ENCODE measurements at places on chromosomes 1 and 21.

GRCh38 chr1:12756768-12757413, 10.9 kb downstream of the CFAP107 start:
- DNase-seq: no peak

DNA sequence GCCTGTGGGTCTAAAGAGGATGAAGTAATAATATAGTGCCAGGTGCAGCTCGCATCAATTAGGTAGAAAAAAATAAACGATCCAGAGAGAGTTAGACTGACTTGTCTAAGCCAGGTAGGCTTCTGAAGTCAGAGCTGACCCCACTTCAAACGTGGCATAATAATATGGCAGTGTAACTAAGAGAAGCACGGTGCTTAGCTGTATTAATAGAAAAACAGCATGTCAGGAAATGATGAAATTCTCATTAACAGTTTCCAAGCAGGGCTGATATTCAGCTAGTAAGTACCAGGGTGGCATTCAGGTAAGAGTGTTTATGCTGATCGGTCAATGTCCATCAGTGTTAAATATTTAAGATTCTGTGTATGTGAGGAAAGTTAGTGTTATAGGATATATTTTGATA, 145.8 kb upstream of the SAMSN1 start:
- DNase-seq: no peak

DNA sequence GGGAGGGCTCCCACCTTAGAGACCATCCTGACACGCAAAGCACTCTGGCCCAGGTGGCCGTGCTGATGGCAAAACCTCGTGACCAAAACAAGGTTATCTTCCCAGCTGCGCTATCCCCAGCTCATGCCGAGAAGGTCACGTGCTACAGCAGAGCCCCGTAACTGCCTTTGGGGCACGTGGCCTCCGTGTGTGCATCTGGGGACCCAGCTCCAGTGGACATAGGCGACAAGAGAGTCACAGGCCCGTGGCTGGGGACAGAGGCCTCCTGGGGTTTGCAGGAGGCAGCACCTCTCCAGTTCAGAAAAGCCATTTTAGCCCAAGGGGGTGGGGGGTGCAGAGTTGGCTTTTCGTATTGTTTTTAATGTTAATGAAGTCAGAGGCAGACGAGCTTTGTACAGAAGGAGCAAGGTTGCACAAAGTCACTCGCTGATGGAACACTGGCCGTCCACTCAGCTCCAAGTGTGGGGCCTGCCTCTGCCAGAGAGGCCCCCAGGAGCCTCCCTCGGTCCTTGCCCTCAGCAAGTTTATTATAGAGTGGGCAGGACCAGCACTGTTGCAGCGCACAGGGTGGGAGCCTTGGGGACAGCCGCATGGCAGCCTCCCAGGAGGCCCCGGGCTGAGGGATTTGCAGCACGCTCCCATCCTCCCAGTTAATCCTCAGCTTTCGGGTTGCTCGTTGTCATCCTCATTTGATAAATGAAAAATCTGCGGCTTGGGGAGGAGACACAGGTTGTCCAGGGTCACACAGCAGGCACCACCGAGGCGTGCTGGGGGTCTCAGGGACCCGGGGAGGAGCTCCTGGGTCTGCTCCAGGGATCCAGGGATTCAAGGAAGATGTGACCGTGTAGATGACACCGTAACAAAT, 8.0 kb upstream of the PDE9A start:
- no peak for DNase-seq

DNA sequence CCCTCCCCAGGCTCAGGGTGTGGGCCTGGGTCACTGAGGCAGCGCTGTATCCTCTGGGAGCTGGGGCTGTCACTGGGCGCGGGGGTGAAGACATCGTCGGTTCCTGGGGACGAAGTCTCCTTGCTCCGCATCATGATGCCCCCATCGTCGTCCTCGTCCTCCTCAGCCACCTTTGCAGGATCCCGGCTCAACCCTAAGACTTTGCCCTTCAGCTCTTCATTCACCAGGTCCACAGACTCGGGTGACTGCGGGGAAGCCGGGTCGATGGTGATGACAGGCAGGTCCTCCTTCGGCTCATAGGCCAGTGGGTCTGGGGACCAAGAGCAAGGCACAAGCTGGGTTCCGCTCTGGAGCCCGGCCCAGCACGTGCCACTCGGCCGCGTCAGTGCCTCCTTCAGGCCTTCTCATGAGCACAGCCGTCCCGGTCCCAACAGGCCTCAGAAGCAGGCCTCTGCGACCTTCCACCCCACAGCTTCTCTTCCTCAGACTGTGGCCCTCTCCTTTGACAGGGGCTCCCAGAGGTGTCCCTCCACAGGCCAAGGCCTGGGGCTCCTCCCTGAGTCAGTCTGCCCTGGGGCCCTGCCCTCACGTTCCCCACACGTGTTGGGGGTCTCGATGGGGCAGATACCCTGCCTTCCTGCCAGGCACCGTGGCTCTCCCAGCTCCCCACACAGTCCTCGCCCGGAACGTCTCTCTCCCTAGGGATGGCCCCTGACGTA, 54.4 kb downstream of the SLC9A1 start:
- DNase-seq: no peak

DNA sequence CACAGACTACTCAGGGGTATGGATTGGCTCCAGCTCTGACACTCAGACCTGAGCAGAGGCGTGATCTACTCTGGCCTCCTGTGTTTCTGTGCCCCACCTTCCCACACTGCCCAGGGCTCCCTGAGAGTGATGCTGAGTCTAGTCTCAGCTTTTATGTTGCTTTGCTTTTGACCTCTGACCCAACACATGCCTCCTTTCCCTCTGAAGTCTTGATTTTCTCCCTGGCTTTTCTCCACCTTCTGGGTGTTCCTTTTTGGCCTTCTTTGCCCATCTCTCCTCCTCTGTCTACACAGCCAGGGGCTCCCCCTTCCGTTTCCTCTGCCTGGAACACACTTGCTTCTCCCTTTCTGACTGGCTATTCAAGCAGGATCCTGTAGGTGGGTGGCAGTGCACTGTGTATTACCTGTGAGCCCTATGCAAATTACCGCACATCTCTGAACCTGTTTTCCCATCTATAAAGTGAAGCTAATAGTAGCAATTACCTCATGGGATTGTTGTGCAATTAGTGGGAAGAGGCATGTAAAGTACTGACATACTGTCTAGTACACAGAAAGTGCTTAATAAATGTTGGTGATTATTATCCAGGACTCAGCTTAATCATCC, 13.7 kb upstream of the MEX3A start:
- DNase-seq: no peak

GRCh38 chr1:172252321-172252720, 168.2 kb upstream of the C1orf105 start:
- no peak for DNase-seq

- no peak for DNase-seq
Observed at GRCh38 chr1:162353702-162354101, 23.0 kb downstream of the SPATA46 start.

GRCh38 chr1:169144941-169145626, 38.6 kb downstream of the ATP1B1 start:
- DNase-seq: no peak

DNA sequence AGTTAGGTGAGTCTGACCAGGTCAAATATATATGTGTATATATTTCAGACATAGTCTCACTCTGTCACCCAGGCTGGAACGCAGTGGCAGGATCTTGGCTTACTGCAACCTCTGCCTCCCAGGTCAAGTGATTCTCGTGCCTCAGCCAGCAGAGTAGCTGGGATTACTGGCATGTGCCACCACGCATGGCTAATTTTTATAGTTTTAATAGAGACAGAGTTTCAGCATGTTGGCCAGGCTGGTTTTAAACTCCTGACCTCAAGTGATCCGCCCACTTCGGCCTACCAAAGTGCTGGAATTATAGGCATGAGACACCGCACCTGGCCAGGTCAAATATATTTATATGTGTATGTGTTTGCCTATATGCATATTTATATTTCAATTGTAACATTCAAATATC, 581.5 kb upstream of the B3GALT2 start:
- no peak for DNase-seq

GRCh38 chr1:154467434-154468102, 34.5 kb upstream of the TDRD10 start:
- no peak for DNase-seq

GRCh38 chr1:232435729-232436128, 194.2 kb downstream of the SIPA1L2 start:
- DNase-seq: no peak

- no peak for DNase-seq
Observed at GRCh38 chr1:181508486-181509165, 25.3 kb downstream of the CACNA1E start.

DNA sequence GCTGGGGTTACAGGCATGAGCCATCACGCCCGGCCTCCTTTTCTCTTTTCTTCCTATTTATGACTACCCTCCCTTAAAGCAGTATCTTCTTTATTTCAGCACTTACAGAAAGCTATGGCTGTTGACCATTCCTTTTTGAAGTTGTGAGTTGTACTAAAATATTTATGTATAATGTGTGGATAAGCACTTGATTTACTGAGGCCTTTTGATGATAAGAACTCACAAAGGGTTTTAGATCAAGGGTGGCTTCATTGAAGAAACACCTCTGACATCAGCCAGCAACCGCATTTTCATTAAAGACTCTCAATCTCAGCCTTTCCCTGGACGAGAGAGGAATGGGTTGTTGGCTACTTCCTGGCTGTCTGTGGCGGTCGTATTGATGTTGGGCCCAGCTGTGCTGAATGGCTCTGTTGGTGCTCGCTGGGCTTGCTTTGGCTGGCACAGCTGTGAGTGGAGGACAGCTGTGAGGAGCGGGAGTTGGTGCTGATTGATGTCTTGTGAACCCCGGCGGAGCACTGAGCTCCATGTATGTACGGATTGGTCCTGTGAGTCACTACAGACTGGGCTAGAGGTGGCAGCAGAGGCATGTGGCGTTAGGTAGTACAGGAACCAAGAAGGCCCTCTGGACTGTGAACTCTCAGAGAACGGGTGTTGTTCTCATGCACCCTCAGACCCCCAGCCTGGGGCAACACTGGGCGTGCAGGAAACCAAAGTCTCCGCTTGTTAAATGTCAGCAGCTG, 208.8 kb downstream of the KIF26B start:
- DNase-seq: no peak

- DNase-seq: no peak
Observed at GRCh38 chr1:157504646-157505045, 47.7 kb downstream of the FCRL5 start.

DNA sequence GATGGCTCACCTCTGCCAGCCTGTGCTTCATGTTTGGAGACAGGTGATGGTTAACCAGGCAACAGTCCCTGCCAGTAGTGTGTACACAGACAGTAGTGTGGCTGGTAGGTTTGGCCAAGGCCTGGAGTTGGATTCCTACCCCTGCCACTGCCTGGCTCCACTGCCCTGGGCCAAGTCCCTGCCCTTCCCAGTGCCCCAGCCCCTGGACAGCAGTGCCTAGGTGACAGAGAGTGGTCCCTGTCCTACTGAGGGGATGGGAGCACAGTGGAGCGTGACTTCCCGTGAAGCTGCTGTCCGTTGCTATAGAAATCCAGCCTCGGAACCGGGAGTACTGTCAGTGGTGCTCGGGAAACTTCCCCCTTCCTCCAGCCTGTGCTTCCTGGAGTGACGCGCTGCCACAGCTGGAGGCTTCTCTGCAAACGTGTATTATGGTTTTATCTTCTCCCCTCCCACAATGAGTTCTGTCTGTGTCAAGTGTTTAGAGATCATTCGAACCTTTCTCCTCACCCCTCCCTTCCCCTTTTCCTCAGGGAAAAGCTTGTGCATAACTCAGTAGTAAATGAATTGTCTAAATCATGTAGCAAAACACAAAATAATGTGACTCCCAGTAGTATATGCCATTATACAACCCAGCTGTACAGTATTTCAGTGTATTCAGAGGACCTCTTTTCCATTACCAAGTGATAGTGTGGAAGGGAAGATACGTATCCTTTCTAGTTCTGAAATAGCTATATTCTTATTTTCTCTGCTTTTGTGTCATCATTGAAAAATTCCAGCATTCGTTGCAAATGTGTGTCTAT, 73.4 kb downstream of the GALNT2 start:
- DNase-seq: no peak

DNA sequence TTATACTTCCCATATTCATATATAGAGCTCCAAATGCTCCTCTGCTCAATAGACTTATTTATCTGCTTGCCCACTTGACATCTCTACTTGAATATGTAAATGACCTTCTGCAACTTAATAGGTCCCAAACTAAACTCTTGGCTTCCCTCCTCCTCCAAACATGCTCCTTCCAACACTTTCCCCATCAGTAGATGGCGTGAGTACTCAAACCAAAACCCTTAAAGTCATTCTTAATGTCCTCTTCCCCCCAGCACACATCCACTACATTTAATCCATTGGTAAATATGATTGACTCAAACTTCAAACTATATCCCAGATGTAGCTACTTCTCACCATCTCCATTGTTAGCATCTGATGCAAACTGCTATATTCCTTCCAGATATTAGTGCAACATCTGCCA, 48.5 kb upstream of the PBX1 start:
- no peak for DNase-seq

DNA sequence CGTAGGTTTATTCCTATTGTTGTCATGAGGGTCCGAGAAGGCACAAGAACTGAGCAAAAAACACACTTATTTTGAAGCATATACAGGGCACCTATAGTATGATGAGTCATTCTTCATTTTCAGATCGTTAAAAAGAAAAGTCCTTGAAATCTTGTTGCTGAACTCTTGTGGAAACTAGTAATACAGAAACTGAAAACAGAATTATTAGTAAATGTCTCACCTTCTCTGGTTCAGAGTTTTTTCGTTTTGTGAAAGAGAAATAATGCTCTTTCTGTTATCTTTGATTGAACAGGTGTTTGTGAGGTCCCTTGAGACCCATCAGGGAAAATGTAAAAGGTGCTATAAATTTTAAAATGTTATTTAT, 102.0 kb upstream of the COA6 start:
- no peak for DNase-seq

Data from NCI-H1048 (cell line).